ENCODE measurements at places on chromosomes 1 and 21.

GRCh38 chr1:40880813-40881549, 18.8 kb upstream of the CITED4 start:
- DNase-seq = no peak

DNA sequence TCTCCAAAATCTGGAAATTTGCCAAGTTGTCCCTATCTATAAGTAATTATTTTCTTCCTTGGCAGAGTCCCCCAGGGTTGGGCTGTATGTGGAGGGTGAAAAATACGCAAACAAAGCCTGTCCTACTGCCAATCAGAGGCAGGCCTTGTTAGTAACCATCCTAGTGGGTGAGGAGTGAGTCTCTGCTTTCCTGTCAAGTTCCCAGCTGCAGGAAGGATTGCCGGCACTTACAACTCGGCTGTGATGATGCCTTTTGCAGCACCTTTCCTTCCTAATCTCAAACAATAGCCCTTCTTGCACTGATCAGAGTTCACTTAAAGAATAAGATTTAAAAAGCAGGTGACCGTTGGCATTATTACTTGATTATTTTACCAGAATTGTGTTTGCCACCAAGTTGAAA, 31.3 kb upstream of the FGGY start:
- no peak for DNase-seq

DNA sequence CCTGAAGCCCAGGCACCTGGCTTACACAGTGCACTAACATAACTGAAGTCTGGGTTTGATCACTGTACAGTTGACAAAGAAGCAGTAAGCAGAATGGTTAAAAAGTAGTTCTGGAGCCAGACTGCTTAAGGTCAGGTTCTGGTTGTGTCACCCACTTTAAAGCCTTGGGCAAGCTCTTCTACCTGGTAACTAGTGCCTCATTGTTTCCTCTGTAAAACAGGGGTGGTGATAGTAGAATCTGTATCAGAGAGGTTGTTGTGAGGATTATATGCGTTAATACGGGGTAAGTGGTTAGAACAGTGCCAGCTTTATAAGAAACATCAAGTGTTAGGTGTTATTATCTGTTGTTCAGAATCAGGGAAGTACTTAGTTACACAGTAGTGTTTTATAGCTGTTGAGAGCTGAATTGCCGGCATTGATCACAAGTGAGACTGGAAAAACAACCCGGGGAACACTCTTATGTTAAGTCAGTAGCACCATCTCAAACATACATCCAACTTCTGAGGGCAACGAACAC, 3.7 kb downstream of the BACH1 start:
- no peak for DNase-seq

DNA sequence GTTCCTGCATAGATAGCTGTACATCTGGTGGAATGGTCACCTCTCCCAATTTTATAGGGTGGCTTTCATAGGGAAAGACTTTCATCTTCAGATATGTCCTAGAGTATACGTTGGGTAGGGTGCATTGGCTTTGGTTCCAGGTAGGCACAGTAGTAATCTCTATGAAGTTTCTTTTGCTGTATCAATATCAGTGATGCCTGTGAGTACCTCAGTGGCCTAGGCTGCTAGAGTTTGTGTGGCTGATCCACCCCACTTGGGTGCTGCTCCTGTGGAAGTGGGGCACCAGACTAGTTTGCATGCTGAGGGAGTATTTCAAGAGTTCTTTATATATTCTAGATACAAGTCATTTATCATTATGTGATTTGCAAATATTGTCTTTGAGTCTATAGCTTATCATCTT, 370.5 kb upstream of the VAMP3 start:
- no peak for DNase-seq

DNA sequence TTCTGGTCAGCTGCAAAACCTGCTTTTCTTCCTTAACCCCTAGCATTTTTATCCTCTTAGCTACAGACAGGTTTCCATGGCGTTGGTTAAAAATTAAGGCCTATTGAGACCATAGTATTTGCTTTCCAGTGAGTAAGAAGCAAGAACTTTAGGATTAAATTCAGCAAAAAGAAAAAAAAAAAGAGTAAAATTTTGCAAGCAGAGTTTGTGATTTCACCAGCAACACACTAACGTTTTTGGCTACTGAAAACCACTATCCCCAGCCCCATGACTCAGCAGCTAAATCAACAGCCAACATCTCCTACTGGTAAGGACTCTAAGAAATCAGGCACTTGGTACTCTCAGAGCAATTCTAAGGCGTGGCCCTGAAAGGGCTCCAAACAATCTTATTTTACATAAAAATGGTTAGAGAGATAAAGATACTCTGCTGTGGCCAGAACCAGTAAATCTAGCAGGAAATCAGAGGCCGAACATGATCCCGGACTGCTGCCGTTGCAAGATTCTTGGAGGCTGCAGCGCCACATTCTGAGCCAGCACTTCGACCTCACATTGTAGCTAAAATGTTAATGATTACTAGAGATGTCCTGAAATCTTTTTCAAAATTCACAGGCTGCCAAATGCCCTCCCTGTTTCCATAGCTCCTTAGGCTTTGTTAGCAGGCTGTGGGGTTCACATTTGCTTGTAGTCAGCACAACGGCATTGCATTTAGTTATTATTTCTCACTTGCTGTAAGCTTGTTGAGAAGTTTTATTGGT, 1.6 kb upstream of the ENO1 start:
- DNase-seq = no peak

GRCh38 chr1:82946096-82946605, 1052.8 kb downstream of the TTLL7 start:
- no peak for DNase-seq

- no peak for DNase-seq
Observed at GRCh38 chr21:16159213-16159970, 429.6 kb downstream of the USP25 start.

- DNase-seq = no peak
Observed at GRCh38 chr1:179302070-179302469, 8.5 kb downstream of the SOAT1 start.

- DNase-seq = no peak
Observed at GRCh38 chr1:923991-924655, 400 bp downstream of the SAMD11 start.

- no peak for DNase-seq
Observed at GRCh38 chr1:157069601-157070000, 24.1 kb upstream of the ARHGEF11 start.

DNA sequence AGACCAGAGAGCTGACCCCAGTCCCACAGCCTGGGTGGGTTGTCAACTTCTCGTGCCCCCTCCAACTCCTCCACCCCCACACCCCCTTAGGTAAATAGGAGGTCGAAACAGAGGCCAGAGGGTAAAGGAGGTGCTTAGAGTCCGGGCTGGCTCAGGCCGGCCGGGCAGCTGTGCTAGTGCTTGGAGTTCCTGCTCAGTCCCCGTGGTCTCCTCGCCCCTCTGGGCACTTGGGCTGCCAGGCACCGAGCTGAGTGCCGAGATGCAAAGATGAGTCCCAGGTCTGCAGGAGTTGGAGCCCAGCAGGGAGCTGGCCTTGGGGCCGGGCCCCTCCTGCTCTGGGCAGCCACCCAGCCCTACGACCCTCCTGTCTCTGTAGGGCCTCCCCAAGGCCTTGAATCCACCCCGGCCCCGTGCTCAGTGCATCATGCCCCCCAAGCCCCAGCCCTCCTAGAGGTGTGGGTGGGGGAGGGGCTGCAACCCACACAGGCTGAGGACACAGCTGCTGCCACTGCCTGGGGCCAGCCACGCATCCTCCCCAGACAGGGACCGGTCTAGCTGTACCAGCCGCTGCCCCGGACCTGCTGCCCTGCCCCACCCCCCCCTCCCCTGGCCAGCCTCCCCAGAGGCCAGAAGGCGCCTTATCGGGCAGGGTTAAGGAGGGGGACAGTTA, 1.9 kb downstream of the SMIM1 start:
- DNase-seq = no peak

DNA sequence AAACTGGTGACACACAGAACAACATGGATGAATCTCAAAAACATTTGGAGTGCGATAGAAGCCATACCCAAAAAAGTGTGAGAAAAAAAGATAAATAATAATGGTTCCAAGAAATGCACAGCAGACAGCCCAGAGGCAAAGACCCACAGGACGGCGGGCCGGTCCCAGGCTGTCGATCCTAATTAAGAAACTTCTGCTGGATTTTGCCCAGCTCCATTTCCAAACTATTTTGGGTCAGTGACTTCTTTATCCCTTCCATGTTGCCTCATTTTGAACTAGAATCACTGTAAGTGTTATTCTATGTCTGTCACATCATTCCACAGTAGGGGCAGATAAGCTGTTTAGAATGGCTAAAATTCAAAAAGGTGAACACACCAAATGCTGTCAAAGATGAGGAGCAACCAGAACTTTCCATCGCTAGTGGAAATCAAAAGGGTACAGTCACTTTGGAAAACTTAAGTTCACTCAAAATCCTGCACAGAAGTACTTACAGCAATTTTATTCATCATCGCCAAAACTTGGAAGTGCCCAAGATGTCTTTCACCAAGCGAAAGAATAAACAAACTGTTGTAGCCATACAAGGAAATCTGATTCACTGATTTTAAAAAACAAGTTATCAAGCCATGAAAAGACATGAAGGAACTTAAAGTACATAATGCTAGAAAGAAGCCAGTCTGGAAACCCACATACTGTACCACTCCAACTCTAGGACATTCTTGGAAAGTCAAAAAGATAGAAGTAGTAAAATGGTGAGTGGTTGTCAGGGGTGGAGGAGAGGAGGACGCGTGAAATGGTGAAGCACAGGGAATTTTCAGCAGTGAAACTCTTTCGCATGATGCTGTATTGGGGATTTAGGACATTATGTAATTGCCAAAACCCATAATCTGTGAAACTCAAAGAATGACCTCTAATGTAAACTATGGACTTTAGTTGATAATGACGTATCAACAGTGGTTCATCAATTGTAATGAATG, 7.5 kb downstream of the NBPF1 start:
- no peak for DNase-seq

DNA sequence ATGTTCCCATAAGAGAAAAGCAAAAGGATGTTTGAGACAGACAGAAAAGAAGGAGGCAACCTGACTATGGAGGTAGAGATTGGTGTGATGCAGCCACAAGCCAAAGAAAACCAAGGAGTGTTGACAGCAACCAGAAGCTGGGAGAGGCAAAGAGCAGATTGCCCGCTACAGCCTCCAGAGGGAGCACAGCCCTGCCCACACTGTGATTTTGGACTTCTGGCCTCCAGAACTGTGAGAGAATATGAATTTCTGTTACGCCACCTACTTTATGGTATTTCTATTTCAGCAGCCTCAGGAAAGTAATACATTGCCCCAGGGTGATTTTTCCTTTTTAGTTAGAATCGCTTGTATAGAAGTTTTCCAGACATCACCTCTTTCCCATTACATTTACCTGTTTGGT, 28.4 kb downstream of the SLAMF6 start:
- no peak for DNase-seq

DNA sequence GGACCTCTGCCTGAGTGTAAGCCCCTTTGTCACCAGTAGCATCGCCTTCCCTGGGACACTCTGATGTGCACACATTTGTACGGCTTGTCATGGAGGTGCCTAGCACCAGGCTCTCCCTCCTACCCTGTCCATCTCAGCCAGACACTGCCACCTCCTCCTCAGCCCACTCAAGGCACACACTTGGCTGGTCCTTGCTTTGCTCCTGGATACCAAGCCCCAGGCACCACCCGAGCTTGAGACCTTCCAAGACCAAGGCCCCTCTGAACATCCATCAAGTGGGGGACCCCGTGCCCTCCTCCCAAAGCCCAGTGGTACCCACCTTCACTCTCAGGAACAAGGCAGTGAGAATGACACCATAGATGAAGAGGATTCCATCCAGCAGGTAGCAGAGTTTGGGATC, 78.0 kb downstream of the CD247 start:
- no peak for DNase-seq

- no peak for DNase-seq
Observed at GRCh38 chr1:38640371-38640770, 219.2 kb downstream of the RRAGC start.

DNA sequence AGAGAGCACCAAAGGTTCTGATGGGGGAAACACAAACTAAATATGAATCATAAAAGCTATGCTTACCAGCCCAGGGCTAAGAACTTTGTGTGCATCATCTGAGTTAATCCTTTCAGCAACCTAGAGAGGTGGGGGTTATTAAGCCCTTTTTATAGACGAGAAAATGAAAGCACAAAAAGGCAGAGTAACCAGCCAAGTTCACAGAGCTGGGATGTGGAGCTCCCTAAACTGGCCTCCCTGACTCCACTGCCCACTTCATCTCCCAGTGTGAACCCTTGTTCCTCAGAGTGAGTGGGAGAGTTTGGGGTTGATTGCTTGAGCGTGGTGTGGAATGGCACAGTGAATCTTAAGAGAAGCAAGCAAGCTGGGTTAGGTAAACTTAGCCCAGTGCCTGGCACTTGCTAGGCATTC, 10.8 kb upstream of the BCAR3 start:
- no peak for DNase-seq

- DNase-seq = no peak
Observed at GRCh38 chr1:101967871-101968270, 28.9 kb downstream of the OLFM3 start.

DNA sequence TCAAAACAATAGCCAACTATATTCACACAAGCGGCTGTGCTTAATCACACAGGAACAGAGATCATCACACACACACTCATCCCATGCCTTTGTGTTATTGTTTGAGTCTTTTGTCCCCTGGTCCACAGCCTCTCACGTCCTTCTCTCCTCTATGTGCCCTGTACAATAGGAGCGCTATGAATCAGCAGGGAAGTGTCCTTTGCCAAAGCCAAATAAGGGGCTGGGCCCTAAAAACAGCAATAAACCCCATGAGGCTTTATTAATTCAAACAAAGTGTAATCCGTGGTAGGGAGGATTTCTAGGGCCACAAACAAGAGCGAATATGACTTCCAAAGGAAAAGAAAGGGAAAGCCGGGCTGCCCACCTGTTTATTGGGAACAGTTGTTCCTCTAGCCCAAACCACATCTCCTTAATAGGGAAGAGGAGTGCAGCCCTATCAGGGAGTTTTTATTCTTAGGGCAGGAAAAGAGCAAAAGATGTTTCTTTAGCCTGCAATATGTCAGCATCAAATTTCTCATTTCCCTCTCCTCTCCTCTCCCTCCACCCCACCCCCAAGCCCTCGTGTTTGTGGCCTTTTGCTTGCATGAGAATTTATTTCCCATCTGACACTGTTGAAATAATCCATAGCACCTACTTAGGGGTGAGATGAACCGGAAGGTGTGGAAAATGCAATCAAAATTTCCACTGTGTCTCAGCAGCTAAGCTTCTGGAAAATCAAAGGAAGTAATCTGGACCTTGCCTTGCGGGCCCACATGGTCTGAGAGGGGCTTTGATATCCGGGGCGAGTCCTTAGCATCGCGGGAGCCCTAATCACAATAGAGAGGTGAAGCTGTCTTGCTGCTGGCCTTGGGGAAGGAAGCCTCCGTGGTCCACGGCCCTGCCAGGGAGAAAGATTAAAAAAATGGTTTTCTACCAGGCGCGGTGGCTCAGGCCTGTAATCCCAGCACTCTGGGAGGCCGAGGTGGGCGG, 45.3 kb upstream of the ITPKB start:
- DNase-seq = no peak

- DNase-seq = no peak
Observed at GRCh38 chr1:241846862-241847539, 1.0 kb upstream of the EXO1 start.

Measured in brain pericyte (primary cell).